ENCODE measurements at places on chromosomes 13 and 19.

- no peak for DNase-seq
Observed at GRCh38 chr13:82565201-82565600, 1317.1 kb downstream of the SLITRK1 start.

- peak; percentile 26 for DNase-seq
Observed at GRCh38 chr19:7262470-7262869, 31.7 kb downstream of the INSR start.

DNA sequence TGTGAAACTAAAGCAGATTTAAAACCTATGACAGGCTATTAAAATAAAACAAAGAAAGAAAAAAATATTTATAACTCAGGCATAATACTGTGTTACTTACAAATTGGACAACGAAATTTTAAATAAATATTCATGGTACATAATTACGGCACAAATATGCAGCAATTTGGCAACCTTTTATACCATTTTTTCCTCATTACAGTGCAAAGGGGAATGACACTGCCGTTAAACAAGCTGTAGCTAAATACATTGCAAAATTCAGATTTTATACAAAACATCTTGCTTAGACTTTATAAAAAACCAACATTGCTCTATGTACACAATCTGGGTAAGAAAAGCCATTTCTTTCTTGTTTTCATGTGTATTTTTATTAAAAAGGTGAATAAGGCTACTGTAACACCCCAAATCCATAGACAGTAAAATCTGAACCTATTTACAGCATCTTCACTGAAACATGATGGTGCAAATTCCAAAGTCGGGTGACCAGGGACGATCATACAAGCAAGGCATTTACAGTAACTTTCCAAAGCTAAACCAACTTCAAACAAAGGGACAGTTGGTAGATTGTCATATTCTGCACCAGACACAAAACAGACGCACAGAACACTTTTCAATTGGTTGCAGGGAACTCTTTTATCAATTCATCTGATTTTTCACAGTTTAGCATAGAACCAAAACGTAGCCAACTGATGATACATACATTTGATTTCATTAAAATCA, 45.5 kb downstream of the EFNB2 start:
- DNase-seq, result no peak

- peak; percentile 93 for DNase-seq
Observed at GRCh38 chr19:50427997-50428425, 4.7 kb upstream of the MYBPC2 start.

DNA sequence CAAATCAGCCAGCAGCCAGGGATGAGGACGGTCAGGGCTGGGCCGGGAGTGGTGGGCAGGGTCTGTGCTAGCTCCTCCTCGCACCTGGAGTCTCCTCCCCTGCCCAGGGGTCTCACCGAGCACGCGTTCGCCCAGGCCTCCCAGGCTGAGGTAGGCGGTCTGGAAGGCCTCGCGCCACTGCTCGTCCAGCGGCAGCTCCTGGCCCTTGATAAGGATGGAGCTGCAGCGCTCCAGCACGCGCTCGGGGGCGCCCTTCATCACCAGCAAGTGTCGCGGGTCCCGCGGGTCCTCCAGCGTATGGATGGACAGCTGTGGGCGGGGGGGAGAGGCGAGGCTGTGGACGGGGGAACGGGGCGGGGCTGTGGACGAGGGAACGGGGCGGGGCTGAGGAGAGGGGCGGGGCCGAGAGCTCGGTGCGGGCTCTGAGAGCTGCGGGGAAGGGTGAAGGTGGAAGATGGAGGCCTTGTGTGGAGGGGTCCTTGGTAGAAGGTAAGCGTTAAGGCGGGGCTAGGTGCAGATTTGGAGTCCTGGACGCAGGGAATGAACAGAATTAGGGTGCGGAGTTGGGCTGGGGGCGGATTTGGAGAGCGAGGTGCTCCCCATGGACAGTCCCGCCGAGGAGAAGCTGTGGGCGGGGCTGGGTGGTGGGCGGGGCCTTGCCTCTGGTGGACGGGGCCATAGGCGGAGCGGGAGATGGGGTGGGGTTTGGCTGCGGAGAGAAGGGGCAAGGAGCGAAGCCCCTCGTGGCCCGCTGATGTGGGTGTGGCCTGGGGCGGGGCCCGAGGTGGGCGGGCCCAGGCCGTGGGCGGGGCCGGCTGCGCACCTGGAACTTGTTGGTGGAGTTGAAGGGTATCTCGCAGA, 5.7 kb downstream of the ATP4A start:
- DNase-seq, result peak; percentile 91

DNA sequence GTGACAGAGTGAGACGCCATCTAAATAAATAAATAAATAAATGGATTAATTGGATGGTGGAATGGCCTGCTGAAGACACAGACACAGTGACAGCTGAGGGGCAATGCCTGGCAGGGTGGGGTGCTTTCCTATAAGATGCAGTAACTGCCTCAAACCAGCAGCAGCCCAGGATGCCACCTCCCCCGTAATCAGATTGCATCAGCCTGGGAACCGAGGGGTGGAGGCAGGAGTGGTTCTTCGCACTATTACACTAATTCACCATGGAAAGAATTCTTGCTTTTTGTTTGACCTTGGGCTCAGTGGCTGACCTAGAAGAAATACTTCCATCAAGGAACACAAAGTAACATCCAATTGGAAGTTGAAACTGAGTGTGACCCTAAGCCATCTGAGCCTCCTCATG, 31.6 kb upstream of the USP12 start:
- DNase-seq, result no peak

GRCh38 chr19:56866538-56866937, 26.0 kb upstream of the PEG3 start:
- peak; percentile 82 for DNase-seq

- no peak for DNase-seq
Observed at GRCh38 chr13:85266331-85266730, 532.9 kb downstream of the SLITRK6 start.

- no peak for DNase-seq
Observed at GRCh38 chr19:13404236-13404635, 102.0 kb downstream of the CACNA1A start.

DNA sequence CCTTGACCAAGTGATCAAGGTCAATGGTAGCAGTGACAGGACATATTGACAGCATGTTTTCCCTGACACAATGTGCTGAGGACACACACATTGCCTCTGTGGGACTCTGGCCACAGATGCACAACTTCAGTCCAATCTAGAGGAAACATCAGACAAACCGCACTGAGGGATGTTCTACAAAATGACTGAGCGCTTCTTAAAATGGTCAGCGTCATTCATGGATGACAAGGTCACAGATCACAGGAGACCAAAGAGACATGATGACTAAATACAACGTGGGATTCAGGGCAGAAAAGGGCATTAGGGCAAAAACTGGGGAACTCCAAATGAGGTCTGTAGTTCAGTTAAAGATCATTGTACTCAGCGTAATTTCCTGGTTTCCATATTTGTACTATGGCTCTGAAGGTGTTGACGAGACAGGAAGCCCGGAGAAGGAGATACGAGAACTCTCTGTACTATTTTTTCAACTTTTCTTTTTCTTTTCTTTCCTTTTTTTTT, 20.6 kb downstream of the PBX4 start:
- no peak for DNase-seq

DNA sequence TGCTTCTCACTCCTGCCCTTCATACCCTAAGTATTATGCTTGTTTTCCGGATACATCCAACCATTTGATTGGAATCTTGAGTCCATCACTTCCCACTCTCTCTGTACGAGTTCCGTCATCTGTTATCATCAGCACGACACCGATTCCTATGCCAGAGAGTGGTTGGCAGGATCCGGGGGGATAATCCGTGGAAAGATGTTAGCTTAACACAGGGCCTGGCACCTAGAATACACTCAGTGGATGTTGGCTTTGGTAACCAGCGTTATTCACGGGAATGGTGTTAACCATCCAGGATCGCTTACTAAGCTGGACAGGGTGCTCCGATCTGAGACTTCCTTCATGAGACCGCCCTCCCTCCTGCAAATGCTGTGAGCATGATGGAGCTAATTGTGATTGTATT, 12.4 kb downstream of the VSTM2B start:
- no peak for DNase-seq

GRCh38 chr13:52665325-52665724, 12.7 kb downstream of the SUGT1 start:
- peak; percentile 27 for DNase-seq

DNA sequence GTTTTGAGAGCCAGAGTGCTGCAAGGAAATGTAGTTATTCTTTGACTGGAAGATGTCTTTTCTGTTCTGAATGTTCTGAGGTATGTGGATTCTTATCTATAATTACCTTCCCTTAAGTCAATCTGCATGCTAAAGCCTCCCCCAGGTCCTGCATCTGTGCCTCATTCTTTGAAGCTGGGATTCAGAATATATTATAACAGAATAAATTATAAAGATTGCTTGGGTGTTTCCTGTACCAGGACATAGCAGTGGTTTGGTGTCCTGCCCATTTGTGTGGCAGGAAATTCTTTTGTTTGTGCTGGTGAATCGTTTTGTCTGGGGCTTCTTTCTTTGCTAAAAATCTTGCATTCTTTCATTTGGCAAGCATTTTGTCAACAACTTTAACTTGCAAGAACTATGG, 60.2 kb downstream of the ITGBL1 start:
- no peak for DNase-seq

- DNase-seq, result peak; percentile 63
Observed at GRCh38 chr19:35436477-35437405, 11.3 kb upstream of the FFAR2 start.

- DNase-seq, result no peak
Observed at GRCh38 chr19:3184847-3185460, 776 bp upstream of the NCLN start.

- DNase-seq, result no peak
Observed at GRCh38 chr19:29760752-29761502, 45.9 kb upstream of the C19orf12 start.

DNA sequence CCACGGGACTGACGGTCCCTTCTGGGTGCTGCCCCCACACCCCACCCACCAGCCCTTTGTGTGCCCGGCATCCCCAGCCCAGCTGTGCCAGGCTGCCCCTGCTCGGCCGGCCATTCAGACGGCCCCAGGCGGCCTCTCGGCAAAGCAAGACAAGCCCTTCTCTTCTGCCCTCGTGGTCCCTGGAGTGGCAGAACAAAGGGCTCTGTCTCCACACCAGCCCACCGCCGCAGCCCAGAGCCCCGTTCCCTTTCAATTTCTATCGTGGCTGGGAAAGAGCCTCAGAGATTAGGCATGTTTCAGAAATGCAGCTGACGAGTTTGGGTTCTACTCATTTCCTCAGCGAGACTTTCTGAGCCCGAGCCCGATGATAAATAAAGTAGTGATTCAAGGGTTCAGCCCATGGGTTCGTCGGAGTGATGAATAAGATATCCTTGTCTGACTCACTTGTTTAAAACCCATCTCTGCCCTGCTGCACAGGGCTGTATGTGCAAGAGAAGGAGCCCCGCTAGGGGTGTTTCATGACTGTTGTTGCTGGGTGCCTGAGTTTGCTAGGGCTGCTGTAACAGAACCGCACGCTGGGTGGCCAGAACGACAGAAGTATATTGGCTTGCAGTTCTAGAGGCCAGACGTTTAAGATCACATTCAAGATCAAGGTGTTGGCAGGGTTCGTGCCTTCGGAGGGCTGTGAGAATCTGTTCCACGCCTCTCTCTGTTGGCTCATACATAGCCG, 4.3 kb downstream of the MYO9B start:
- peak; percentile 87 for DNase-seq

- no peak for DNase-seq
Observed at GRCh38 chr19:15423130-15423529, 4.3 kb upstream of the AKAP8L start.

DNA sequence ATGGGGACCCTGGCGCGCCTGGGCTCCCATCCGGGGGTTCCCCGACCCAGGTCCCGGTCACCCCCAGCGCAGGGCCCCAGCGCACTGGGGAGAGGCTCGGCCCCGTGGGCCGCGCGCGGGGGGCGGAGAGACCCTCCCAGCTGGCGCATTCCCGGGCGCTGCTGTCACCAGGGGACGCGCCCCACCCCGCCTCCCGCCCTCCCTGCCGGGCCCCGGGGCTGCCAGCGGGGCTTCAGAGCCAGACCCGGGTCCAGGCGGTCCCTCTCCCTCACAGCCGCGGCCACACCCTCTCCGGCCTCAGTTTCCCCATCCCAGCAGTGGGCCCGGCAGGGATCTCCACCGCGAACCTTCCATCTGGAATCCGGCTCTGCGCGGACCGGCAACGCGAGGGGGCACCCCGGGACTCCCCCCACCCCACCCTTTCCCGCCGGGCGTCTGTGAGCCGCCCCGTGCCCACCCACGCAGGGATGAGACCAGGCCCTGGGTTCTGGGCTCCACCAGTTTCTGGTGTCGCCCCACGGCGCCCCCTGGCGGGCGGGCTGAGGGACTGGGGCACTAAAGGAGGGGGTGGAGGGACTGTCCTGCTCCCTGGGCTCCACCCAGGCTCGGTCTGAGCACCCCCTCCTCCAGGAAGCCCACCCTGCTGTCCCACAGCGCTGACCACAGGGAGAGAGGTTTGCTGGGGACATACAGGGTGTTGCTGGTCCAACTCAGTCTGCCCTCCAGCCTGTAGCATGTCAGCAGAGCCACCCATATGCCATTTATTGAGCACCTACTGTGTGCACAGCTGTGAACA, 878 bp upstream of the ADAMTSL5 start:
- DNase-seq, result no peak

DNA sequence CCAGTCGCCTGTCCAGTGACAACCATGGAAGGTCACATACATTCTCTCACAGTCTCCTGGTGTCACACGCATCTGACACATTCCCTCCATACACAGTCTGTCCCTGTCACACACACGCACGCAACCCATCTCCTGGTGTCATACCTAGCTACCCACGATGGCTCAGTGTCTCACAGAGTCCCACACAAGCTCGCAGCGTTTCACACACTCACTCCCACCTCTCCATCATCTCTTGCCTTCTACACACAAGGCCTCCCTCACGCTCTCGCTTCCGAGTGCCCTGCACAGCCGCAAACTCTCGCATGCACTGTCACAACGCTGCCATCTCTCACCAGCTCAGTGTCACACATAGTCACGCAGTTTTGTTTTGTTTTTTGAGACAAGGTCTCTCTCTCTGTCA, 1.2 kb upstream of the GNG8 start:
- no peak for DNase-seq

DNA sequence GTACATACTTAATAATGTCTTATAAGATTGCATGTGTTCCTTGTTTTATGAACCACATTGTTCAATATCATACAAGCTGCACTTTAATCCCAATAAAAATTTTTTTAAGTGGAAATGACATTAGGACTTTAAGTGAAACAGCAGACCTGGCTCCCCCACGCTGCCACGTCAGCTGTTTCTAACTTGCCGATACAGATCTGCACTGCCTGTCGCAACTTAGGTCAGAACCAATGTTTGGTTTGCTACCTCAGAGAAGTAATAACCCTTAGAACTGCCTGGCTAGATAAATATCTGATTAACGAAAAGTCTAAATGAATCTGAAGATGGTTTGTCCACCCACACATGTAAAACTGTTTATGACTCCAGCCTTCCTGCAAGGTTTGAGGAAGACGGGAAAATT, 327.5 kb upstream of the DACH1 start:
- no peak for DNase-seq

DNA sequence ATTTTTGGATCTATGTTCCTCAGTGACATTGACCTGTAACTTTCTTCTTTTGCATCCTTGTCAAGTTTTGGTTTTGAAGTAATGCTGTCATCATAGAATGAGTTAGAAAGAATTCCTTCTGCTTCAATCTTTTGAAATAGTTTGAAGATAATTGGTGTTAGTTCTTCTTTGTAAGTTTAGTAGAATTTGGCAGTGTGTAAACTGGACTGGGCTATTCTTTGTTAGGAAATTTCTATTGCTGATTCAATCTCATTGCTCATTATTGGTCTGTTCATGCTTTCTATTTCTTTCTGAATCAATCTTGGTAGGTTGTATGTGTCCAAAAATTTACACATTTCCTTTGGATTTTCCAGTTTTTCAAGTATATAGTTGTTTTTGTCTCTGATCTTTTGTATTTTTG, 101.7 kb upstream of the SPRY2 start:
- DNase-seq, result no peak

Measured in eye (tissue), 1 donor.